Stimulated activated CD8-positive, alpha-beta memory T cell treated with anti-CD3 and anti-CD28 coated beads, Interleukin-7, amount 100 ng/mL, for 1 hour (primary cell): ENCODE measurements at places on chromosomes 2 and 18.

GRCh38 chr2:234951664-234952269 is at the start of gene SH3BP4:
Gene SH3BP4, plus strand, starts transcription at chr2:234952017. Its CDS starts 82,986 bp downstream, at chr2:235035003.
- DNase-seq, result no peak

GRCh38 chr2:190379249-190379964 is 28.7 kb upstream of the MFSD6 start:
- no peak for DNase-seq

- no peak for DNase-seq
Observed at GRCh38 chr18:9055185-9055584, 47.3 kb upstream of the NDUFV2 start.

GRCh38 chr2:5980450-5981190 is 288.4 kb downstream of the SOX11 start:
- no peak for DNase-seq

GRCh38 chr2:136328207-136328795 is 210.4 kb upstream of the CXCR4 start:
- DNase-seq, result no peak

DNA sequence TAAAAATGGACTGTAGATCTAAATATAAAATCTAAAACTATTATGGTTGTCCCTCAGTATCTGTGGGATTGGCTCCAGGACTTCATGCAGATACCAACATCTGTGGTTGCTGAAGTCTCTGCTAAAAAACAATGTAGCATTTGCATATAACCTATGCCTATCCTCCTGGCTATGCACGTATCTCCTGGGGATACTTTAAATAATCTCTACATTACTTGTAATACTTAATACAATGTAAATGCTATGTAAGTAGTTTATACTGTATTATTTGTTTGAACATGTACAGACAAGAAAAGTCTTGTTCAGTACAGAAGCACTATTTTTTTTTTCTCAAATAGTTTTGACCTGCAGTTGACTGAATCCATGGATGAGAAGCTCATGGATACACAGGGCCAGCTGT is 134.9 kb downstream of the ZAP70 start:
- DNase-seq, result no peak

GRCh38 chr2:231049286-231050017 is 7.2 kb upstream of the PSMD1 start:
- DNase-seq, result no peak

GRCh38 chr18:59516356-59517155 is 157.5 kb upstream of the LMAN1 start:
- no peak for DNase-seq

DNA sequence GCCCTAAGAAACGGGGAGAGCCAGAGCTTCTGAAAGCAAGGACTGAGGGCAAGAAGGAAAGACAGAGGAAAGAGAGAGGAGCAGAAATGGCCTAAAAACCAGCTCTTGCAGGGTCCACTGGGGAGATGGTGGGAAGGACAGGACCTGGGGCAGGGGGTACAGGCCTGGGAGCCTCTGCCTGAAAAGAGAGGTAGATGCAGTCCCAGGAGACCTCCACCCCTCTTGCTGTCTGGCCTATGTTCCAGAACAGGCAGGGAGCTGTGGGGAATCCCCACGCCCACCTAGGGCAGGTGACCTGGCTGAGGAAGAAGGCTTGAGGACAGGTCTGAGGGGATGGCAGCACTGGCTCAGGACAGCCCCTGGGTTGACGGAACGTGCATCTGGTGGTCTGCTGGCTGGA is 4.6 kb downstream of the CAPN13 start:
- DNase-seq, result no peak

- DNase-seq, result no peak
Observed at GRCh38 chr2:30349691-30350090, 97.4 kb upstream of the LCLAT1 start.

GRCh38 chr2:232672588-232672987 is 24.5 kb upstream of the GIGYF2 start:
- DNase-seq, result no peak

- no peak for DNase-seq
Observed at GRCh38 chr2:96965781-96966514, 20.4 kb downstream of the FAM178B start.

DNA sequence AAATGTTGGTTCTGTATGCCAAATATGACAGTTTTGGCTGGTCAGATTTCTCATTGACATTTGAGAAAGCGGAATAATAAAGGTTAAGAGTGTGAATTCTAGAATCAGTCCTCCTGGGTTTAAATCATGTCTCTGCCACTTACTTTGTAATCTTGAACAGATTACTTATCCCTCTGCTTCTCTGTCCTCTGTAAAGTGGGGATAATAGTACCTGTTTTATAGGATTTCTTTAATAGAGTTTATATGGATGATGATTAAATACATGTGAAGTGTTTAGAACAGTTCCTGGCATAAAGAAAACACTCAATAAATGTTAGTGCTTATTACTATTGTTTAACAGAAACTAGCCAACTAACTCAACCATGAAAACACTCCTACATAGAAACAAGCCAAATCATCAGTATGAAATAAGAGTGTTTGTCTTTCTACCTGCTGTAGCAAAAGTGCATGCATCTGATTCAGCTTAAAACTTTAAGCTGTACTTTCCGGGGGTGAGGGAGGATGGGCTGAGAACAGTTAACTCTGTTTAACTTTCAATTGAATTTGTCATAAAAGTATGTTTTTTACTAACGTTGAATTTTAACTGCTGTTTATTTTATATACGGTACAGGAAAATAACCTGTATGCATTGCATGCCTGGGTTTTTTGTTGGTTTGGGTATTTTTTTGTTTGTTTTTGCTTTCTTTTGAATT is 6.8 kb downstream of the HTR2B start:
- DNase-seq, result no peak

GRCh38 chr2:226788881-226789490 is 10.6 kb downstream of the IRS1 start:
- no peak for DNase-seq

DNA sequence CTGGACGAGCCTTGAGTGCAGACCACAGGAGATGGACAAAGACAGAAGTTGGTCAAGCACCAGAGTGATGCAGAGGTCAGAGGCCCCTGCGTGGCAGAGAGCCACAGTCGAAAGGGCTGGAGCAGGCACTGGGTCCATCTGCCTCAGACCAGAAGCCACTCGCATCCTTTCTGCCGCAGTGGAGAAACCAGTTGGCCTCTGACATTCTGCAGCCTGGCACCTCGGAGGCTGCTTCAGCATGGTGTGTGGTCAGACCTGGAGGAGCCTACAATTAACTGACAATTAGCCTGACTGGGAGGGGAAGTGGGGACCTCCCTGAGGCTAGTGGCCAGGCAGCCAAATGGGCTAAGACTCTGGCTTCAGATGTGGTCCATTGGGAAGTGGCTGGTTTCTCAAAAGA is 111.1 kb downstream of the SGPP2 start:
- DNase-seq, result no peak

DNA sequence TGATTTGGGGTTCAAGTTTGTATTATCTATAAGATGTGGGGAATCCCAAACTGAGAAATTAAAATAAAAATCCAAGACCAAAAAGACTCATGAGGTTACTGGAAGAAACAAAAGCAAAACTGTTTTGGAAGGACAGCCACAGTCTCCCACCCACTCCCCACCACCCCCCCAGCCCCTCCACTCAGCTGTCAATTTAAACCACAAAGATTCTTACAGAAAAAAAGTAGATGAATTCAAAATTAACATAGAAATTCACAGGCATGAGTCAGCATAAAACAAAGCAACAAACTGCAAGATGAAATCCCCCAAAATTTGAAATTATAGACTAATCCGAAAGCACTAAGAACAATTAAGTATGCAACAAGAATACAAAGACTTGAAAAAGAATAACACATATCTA is 12.1 kb downstream of the MAP4K3 start:
- no peak for DNase-seq

- no peak for DNase-seq
Observed at GRCh38 chr2:100799686-100800085, 20.3 kb upstream of the NPAS2 start.

GRCh38 chr2:85706063-85706462 is 11.9 kb downstream of the GNLY start:
- DNase-seq, result no peak

- DNase-seq, result no peak
Observed at GRCh38 chr2:72576861-72577260, 249.0 kb downstream of the EXOC6B start.

GRCh38 chr18:10872304-10872703 is 277.1 kb downstream of the PIEZO2 start:
- DNase-seq, result no peak

GRCh38 chr18:36187826-36188721 is 777 bp downstream of the MOCOS start:
- DNase-seq, result no peak

DNA sequence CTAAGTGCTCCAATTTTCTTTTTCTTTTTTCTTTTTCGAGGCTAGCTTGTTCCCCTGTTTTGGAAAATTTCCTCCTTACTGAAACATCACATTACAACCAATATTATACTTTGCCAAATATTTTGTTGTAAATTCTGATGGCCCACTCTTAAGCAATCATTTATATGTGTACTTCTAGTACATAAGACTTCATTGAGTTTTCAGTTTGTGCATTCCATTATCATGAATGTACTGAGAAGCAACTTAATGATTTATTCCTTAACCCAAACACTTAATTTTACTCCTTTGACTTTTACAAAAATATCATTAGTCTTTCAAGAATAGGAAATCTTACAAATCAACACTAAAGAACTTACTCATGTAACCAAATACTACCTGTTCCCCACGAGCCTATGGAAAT is 242.4 kb downstream of the ARHGAP15 start:
- no peak for DNase-seq

DNA sequence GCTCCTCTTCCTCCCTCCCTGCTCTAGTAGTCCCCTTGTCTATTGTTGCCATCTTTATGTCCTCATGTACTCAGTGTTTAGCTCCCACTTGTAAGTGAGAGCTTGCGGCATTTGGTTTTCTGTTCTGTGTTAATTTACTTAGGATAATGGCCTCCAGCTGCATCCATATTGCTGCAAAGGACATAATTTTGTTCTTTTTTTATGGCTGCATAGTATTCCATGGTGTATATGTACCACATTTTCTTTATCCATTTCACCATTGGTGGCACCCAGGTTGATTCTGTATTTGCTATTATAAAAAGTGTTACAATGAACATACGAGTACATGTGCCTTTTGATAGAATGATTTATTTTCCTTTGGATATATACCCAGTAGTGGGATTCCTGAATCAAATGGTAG is 12.5 kb downstream of the PIKFYVE start:
- DNase-seq, result no peak

GRCh38 chr2:9484533-9484932 is 10.2 kb downstream of the IAH1 start:
- DNase-seq, result no peak

GRCh38 chr2:232959139-232959538 is 53.9 kb downstream of the NGEF start:
- DNase-seq, result no peak

- DNase-seq, result no peak
Observed at GRCh38 chr2:67394734-67395133, 2.4 kb upstream of the ETAA1 start.

DNA sequence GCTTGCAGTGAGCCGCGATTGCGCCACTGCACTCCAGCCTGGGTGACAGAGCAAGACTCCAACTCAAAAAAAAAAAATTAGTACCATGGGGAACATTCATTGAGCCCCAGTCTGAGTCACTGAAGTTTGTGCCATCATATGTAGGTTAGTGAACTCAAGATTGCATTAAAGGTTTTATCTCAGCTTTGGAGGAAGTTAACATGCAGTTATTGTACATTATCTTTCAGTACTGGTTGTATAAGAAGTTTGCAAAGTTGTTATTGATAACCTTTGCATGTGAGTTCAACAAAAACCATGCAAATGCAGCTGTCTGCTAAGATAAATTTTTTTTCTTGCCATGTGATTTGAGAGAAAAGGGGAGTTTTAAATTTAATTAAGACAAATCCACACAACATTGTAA is 95.7 kb downstream of the MEIS1 start:
- no peak for DNase-seq

DNA sequence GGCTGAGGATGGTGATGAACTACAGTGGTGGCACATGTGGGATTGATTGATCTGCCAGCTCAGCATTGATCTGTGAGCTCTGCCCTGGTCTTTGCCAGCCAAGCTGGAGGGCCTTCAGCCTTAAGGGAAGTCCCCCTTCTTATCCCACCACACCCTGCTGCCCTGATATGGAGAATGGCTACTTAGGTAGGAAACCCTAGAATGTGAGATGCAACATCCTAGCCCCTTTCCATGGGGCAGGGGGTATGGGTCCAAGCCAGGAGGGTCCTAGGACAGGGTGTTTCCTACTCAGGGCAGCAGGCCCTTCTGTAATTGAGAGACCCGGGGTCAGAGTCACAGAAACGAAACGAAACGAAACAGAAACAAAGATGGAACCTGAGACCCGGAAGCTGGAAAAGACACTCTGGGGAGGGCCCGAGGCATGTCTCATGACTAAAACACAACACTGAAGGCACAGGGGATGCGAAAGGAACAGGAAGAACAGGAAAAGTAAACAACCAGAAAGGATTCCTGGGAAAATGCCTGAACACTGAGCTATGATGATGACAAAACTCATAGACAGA is 16.9 kb upstream of the SULT1C2 start:
- no peak for DNase-seq

GRCh38 chr2:205212357-205212756 is 469.9 kb upstream of the NRP2 start:
- DNase-seq, result no peak

GRCh38 chr2:211709389-211709788 is 829.2 kb downstream of the ERBB4 start:
- no peak for DNase-seq

DNA sequence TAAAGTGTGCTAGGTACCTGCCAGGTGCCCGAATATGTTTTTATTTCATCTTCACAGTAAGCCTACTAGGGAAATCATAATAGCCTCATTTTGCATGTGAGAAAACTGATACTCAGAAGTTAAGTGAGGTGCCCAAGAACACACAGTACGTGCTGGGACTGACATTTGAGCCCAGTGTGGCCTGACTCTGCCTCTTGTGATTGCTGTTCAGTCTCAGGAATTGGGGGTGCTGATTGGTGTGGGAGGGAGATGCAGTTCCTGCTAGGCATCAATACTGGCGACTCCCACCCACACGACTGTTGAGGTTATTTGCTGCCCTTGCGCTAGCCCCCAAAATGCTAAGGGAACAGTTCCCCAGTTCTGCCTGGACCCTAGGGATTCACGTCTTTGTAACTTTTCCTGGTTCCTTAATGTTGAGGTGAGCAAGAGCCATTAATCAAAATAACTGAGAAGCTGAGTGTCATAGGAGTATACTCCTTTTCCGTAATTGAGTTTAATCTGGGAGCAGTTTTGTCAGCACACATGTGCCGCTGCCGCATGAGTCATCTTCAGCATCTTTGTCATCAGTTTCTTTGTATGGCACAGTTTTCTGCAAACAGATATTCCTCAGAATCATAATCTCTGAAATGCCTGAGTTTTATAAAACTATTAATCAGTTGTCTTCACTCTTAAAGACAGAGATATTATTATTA is 120.7 kb downstream of the NCK2 start:
- no peak for DNase-seq
